Peyer's patch (tissue), 4 donors: ENCODE measurements at places on chromosomes 12 and 14. TPM values are rescaled to one million over a fixed set of nuclear protein-coding genes. Genes with fewer than 3 reads are reported as not detected.

FZD10 gene
- not detected for total RNA-seq

DNA sequence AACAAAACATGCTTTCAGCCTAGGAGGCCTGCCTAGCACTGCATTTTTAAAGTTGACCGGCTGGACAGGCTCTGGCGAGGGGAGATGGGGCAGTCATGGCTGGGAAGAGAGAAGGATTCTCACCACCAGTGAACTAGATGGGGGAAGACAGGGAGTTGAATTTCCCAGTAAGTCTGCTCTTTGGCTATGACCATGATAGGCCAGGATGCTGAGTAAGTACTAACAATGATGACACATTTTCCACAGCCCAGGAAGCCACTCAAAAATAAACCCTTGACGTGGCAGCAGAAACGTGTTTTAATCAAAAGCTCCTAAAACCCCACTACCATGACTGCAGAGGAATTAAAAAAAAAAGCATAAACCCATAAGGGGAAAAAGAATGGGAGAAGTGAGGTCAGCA lies 19.0 kb downstream of the KCTD10 start:
- DNase-seq, result no peak

GRCh38 chr14:66284346-66284745 lies 201.8 kb upstream of the CCDC196 start:
- DNase-seq, result no peak

DNA sequence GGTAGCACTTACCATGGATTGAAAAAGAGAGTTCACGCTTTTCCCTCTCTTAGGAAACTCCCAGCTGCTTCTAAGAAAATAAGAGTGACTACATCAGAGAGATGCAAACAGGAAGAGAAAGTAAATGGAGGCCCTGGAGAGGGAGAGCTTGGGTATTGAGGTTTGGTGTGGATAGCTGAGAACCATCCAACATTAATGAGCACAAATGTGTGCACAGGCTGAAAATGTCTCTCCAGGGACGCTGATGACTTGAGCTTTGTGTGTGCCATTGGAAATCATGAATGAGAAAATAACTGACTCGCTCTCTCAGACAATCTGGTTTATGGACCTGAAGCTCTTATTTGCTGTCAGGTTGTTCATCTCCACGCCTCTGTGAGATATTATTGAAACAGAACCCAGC lies 318.8 kb downstream of the NRXN3 start:
- no peak for DNase-seq

DNA sequence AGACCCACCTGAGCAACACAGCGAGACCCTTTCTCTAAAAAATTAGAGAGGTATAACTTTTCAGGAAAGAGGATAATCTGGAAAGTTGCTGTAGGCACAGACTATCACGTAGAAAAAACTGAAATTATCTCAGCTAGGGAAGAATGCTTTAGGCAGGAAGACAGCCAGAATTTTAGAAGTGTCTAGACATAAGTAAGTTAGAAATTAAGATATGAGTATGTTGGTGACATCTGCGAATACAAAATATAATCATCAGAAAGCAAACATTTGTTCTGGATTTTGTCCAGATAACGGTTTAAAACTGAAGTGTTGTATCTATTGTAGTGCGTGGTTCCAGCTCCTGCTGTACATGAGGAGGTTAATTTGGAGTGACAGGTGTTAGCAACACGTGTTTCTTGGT lies 123.2 kb downstream of the FBXL14 start:
- DNase-seq, result no peak

DNA sequence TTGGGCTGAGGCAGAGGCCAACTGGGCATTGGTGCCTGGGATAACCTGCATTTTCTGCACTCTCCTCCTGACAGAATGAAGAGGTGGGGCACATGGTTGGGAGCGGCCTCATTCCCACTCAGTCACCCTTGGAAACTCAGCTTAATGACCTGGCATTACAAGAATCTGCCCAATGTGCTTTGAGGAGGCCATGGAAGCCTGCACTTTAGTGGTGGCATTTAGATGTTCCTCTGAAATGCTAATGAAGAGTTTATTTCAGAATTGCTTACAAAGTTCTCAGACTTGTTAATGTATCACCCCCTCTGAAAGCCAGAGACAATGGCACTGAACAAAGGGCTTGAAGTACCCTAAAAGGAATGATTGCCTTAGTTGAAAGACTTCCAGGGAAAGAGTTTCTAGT lies 71.4 kb upstream of the PARP11 start:
- DNase-seq, result no peak

- DNase-seq, result no peak
These were observed 74.6 kb downstream of the TTC7B start for GRCh38 chr14:90741682-90741946.

GRCh38 chr14:95023115-95023514 lies 134.2 kb downstream of the DICER1 start:
- DNase-seq, result no peak

GRCh38 chr14:95902273-95902826 lies 25.7 kb downstream of the TUNAR start:
- DNase-seq, result no peak

GPR68 gene
- total RNA-seq, result not detected

DNA sequence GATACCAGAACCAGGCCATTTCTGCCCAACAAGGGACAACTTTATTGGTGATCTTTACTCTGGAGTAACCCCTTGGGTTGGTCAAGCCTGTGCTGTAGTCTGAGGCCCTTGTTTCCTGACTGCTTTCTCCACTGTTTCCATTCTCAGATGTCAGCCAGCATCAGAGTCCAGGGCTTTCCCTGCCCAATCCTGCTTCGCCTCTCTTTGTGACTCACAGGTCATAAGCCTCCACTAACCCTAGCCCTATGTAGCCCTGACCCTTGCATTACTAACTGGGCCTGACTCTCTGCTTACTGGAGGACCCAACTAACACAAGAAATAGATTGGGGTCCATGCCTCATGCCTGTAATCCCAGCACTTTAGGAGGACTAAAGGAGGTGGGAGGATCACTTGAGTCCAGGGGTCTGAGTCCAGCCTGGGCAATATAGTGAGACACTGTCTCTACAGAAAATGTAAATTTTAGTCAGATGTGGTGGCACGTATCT lies 8.6 kb upstream of the SNRNP35 start:
- no peak for DNase-seq

CLEC9A gene
- total RNA-seq, result 2.5 TPM

SYCP3 gene
- not detected for total RNA-seq

DPPA3 gene
- not detected for total RNA-seq

DNA sequence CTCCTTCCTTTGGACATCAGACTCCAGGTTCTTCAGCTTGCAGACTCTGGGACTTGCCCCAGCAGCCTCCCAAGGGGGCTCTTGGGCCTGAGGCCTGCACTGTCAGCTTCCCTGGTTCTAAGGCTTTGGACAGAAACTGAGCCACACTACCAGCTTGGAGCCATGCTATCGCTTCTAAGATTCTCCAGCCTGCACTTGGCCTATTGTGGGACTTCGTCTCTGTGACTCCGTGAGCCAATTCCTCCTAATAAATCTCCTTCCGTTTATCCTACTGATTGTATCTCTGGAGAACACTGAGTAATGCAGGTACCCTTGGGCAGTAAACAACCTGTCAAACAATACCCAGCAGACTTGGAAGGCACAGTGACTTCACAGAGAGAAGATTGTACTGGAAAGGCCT lies 24.9 kb upstream of the RHOJ start:
- DNase-seq, result no peak

GRCh38 chr12:1851151-1851701 lies 30.9 kb downstream of the LRTM2 start:
- DNase-seq, result no peak

DNA sequence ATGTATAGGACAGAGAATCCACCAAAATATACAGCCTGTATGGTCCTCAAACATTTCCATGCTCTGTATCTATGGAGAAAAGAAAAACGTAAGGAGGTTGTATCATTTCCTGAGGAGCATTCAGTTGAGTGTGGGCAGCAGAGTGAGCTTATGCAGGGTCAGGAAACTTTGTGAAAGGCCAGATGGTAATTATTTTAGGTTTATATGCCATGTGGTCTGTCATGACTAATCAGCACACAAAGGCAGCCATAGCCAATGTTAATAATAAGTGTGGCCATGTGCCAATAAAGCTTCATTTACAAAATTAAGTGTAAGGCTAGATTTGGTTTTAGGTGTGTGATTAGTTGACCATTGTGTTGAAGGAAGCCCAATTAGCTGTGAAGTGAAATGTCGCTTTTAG lies 33.2 kb upstream of the A2M start:
- no peak for DNase-seq

DNA sequence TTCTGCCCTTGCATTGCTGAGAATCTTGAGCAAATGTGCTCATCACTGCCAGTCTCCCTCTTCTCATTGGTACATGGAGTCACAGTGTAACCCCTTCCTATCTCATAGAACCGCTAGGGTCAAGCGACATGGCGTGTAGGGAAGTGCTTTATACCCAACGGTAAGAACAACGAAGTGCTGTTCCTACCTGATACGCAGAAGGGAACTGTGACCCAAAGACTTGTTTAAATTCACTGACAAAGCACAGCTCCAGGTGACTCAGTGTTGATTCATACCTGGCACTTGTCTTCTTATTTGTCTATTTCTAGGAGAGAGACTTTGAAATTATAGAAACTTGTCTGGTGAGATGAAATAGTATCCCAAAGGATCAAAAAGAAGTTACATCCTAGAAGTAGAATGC lies 53.7 kb downstream of the FBXL14 start:
- no peak for DNase-seq

- no peak for DNase-seq
These were observed 211.3 kb downstream of the TMEM121 start for GRCh38 chr14:105737504-105738246.

KCNJ8 gene
- total RNA-seq, result 6.6 TPM

DNA sequence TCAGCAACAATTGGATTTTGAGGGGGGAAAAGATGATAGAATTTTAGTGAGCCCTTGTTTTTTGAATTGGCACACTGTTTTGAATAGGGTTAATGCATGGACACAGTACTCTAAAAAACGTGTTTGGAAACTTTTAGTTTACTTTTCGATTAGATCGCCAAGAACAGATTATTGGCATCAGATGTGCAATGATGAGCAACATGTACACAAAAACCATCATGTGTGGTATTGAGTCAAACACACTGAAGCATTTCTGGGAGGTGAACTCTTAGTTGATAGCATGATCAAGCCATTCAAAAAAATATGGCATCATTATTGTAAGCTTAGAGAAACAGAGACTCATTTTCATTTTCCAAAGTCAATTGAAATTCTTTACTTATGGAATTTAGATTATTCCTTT lies 329.2 kb downstream of the ADAMTS20 start:
- DNase-seq, result no peak

DNA sequence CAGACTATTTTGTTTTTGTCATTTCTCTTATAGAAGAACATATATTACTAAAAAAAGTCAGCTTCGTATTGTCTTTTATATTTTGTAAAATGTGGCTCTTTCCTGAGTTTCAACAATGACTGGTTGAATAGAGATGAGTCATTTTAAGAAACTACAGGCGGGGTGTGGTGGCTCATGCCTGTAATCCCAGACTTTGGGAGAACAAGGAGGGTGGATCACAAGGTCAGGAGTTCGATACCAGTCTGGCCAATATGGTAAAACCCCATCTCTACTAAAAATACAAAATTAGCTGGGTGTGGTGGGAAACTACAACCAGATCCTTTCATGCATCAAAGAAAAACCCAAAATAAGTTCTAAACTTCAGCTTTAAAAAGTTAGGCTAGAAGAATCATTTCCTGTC lies 28.8 kb downstream of the HECTD4 start:
- no peak for DNase-seq

CIROP gene
- total RNA-seq, result not detected

SCNN1A gene
- total RNA-seq, result 134 TPM

DNA sequence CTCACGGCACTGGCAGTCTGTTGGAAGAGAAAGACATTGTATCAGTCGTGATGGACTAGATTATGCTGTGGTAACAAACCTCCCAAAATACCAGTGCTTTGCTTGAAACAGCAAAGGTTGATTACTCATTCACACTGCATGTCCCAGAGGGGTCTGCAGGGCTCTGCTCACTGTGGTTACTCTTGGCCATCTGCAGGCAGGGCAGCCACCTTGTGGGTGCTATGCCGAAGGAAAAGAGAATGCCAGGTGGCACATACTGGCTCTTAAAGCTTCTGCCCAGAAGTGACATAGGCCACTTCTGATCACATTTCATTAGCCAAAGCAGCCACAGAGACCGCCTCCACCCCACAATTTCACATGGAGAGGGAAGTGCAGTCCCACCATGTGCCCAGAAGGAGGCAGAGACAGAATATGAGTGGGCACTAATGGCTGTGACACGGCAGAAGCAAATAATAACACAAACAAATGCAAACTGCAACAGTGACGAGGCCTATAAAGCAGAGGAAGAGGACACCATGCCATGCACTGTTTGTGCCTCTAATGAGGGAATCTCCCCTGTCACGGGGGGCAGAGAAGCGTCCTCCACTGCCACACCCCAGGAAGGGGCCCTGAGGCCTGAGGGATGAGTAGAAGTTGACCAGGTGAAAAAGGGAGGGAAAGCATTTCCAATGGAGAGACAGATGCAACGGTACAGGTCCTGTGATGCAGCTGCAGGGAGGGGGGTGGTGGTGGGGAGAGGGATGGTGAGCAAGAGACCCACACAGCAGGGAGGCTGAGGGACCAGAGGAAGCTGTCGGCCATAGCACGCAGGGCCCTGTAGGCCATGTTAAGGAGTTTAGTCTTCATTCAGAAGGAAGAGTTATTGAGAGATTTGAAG lies 51.7 kb upstream of the KICS2 start:
- no peak for DNase-seq

KLRG1 gene
- total RNA-seq, result 29.7 TPM

DNA sequence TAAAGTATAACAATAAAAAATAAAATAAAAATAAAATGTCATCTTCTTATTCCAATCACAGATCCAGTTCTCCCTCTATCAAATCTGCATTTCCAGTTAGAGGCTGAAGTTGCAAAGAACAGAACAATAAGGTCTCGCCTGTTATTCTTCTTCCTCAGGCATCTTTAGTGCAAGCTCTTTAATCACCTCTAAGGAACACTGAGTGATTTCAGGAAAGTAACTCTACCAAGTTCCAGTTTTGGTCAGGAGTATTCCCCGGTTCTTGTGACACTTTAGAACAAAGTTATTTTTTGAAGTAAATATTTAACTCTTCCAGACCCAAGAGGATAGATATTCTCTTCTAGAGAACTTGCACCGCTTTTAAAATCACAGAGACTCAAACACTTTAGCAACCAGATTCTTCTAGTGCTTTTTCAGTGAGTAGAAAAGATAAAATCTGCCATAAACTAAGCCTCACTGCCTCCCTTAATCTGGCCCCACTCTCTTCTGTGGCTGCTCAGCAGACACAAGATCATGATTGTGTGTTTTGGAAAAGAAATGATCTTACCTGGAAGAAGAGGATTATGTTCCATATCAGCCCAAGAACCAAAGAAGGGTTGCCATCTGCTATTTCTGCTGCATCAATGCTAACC lies 57.9 kb upstream of the DICER1 start:
- no peak for DNase-seq

GRCh38 chr12:39723831-39724230 lies 104.2 kb upstream of the ABCD2 start:
- no peak for DNase-seq

DNA sequence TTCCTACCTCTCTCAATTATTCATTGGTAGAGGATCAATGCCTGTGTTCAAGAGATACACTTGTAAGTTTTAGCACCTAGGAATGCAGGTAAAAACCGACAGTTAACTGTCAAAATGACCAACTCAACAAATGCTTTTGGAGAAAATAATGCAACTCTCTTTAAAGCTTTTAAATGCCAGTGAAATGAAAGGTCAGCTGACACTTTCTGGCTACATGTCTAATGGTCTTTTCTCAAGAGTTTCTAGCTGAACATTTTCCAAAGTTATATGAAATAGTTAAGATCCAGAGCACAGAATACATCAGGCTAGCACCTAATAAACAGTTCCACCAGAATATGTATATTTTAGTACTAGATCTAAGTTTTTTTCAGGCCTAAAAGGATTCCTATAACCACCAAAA lies 2.0 kb downstream of the CSRNP2 start:
- DNase-seq, result no peak
